NCI-H748 treated with DMSO at 0.1 percent for 48 hours (cell line): ENCODE measurements at places on chromosomes 6 and 20.

GRCh38 chr6:21886542-21887151 is 293.1 kb downstream of the SOX4 start:
- no peak for DNase-seq

DNA sequence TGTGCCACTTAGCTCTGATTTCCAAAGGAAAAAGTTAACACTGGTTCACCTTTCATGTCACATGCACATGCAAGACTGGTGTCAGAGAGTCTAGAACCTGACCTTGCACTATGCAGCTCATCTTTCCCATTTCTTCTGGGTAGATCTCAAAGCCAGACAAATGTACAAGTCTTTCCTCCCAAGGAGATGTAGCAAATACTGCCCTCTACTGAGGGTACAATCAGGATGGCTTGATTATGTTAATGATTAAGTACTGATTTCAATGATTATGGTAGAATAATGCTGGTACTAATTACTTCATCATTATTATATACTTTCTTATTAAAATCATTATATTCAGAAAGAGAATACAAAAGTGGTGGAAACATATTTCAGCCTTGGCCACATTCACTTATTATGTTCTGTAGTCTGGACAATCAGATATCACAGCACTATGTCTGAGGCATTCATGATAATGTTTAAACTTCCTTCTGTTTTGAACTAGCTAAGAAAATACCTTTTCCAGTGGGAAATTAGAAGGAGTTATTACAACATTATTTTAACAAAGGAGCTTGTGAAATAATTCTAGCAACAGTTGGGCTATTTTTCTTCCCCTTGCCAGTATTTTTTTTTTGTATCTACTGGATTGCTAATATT is 68.5 kb upstream of the FOXO3 start:
- peak; percentile 43 for DNase-seq

DNA sequence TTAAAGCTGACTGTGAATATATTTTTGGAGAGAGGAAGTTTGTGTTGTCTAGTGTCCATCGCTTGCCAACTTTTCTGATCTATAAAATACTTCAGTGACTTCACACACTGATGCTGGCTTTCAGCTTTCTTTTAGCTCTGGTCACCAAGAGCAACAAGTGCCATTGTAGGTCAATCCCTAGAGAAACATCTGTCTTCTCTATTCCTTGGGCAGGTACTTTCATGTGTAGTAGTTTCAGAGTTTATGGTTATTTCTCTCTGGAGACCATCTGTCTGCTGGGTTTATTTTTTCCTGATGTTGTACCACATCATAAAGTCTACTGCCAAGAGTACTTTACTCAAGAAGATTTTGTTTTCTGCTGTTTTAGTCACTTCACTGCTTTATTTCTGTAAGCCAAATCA is 249.9 kb downstream of the KHDC1L start:
- DNase-seq: no peak

GRCh38 chr6:69861986-69862385 is 4.4 kb upstream of the COL19A1 start:
- no peak for DNase-seq

DNA sequence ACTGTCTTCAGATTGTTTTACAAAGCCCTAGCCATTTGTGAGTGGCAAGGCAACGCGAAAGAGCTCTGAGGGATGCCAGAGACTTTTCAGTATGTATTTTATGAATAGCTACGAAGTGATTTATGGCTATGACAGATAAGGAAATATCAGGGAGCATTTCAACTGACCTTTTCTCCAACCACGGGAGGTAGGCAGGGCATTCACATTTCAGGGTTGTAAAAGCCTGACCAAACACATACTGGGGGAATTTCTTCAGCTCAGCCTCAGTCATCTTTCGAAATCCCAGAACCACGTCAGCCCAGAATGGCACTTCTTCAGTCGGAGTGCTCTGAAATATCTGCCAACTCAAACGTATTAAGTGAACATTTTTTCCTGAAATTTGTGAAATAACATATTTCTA is 10.8 kb downstream of the DDO start:
- no peak for DNase-seq

- no peak for DNase-seq
Observed at GRCh38 chr20:59120491-59120890, 43.1 kb upstream of the ZNF831 start.

DNA sequence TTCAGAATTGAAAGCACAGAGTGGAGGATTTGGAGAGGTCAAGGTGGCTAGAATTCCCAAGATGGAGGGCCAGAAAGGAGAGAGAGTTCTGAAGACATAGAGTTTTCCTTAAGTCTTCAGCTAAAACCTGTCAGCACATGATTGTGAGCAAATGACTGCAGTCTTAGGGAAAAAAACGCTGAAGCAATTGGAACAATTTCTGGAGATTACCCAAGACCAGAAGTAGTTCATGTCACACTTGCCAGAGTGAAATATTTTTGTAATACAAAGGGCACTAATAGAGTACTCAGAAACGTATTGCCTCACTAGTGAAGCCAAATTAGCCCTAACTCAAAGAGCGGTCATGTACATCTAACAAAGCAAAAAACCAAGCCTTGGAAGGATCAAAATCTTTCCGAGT is 541.3 kb upstream of the MARCKS start:
- no peak for DNase-seq

DNA sequence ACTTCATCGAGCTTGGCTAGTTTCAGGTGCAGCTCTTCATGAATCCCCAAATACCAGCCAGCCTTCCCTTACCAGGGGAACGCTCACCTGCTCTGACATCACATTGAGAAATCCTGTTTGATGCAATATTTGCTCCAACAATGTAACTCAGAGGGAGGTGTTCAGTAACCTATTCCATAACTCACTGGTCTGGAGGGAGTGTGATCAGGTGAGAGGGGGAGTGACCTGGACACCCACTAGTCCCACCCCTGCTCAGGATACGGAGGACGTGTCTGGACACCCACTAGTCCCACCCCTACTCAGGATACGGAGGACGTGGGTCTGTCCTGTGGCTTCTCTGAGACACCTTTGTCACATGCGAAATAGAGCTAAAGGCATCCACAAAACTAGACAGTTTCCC is 70.3 kb downstream of the HUS1B start:
- no peak for DNase-seq

GRCh38 chr6:35081426-35081851 is 59.7 kb downstream of the TCP11 start:
- DNase-seq: no peak

- DNase-seq: no peak
Observed at GRCh38 chr6:37702314-37702713, 4.6 kb upstream of the MDGA1 start.

DNA sequence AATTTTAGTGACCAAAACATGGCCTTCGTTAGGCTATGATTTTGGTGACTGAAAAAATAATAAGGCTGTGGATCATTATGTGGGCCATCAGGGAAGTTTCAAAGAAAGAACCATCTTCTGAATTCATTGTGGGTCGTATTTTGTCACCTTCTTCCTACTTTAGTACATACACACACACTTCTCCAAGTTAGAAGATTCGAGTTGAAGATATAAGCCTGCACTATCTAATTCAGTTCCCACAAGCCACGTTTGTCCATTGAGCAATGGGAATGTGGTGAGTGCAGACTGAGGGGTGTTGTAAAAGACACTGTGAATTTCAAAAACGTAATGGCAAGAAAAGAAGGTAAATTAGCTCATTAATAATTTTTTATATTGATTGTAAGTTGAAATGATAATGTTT is 766.0 kb downstream of the KIF16B start:
- no peak for DNase-seq

DNA sequence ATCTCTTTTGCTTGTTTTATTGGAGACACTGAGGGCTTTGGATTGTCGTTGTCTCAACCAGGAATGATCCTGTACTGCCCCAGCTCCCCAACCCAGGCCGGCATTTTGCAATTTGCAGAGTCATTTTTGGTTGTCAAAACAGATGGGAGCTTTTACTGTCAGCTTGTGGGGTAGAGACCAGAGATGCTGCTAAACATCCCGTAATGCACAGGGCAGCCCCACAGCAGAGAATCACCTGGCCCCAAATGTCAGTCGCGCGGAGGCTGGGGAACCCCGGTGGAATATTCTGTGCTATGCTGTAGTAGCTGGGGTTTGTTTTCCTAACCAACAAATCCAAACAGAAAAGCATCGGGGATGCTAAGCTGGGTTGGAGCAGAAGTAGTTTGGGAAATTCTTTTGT is 99.7 kb downstream of the TSHZ2 start:
- DNase-seq: no peak

DNA sequence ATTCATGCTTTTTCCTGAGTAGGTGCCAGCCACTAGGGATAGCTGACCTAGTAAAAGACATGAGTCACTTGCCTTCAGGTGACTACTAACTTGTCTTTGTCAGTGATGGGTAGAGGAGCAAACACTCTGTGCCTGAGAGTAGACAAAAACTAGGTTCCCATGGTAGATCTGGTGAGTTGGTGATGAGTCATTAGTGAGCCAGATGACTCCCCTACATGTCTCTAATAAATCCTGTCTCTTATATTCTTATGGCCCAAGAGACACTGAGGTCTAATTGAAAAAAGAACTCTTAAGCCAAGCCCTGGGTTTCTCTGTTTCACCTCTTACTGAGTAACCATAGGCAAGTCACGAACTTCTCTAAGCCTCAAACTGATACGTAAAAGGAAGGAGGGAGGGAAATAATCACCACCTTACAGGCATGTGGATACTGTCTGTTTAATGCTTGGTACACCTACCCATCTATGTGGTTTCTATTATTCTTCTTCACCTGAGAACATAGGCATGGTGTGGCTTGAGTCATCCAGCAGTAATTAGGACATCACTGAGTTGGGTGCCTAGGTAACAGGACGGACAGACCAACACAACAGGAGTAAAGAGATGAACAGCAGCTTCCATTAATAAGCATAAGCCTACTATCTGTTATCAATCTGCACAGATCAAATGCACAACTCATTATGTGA is 20.3 kb downstream of the TTPAL start:
- DNase-seq: no peak

GRCh38 chr6:111841822-111842221 is 31.4 kb downstream of the FYN start:
- DNase-seq: no peak

- DNase-seq: no peak
Observed at GRCh38 chr6:72784581-72784980, 162.7 kb downstream of the KCNQ5 start.

DNA sequence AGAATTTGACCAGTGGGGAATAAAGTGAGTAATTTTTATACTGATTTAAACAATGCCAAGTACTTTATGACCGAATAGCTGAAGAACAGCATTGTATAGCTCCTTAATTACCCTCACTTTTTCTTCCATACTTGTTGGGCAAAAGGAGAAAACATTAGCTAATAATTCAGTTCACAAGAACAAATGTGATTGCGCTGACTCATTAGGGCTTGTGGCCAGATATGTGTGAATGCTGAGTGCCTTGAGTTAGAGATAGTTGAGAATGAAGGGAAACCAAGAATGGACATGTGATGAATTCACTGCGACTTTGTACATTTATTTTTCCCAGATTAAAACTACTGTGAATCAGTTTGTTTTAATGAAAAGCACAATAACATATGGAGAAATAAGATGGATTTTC is 669.4 kb downstream of the TFAP2A start:
- no peak for DNase-seq

DNA sequence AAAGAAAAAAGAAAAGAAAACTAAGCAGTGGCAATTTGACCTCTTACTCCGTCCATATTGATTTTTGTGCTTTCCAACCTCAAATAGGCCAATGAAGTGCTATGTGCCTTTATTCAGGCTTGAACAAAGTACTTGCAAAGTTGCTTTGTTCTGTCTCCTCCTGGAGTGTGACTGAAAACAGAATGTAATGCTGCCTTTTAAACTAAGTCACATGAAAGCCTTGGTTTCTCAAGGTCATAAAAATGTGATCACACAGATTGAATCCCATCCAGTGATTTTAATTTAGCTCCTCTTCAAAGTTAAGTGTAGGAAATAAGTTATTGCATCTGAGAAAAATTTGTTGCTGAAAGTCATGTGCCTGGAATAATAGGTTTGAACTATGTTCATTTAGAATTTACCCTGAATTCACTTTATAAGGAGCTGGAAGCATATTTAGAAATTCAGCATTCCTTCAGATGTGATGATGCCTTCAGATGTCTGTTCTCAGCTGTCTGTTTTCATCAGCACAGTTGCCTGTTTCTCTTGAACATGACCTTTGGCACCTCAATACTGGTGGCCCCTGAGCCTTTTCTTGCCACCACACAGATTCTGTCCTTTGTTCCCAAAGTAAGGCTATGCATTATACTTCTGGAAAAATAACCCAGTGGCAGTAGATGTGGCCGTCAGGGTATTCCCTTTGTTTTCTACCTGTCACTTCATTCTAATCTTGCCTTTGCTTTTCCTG is 48.8 kb downstream of the KIZ start:
- DNase-seq: no peak

DNA sequence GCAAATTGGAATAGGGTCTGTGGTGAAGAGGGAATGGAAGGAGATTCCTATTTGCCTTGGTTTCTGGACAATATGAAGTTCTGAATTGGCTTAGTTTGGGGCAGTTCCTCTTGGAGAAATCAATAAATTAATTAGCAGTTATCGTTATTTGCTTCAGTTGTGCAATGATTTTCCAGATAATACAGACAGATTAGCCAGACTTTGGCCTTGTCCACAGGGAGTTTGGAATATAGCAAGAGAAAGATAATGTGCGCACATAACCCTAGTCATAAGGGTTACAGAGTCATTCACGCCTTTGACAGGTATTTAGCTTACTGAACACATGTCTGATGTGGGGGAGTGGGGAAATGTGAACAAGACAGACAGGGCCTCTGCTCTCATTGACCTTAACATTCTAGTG is 1.3 kb downstream of the ATRN start:
- no peak for DNase-seq

DNA sequence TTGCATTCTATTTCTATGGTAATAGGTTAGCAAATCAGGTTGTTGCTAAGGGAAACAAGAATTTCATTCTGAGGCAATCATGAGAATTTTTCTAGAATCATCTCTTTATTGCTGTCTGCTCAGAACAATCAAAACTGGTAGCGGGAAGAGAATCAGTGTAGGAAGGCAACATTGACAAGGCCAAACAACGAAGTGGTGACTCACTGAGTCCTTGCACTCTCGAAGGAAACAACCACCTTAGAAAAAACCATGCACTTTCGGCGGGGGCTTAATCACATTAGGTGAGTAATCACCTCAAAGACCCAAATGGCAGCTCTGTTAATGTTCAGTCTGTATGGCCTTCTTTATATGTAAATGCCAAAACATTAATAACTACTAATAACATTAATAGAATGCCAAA is 78.8 kb upstream of the MAP7 start:
- DNase-seq: no peak

- no peak for DNase-seq
Observed at GRCh38 chr6:51479296-51479695, 608.1 kb downstream of the PKHD1 start.
